ENCODE measurements at places on chromosomes 4 and X.

DNA sequence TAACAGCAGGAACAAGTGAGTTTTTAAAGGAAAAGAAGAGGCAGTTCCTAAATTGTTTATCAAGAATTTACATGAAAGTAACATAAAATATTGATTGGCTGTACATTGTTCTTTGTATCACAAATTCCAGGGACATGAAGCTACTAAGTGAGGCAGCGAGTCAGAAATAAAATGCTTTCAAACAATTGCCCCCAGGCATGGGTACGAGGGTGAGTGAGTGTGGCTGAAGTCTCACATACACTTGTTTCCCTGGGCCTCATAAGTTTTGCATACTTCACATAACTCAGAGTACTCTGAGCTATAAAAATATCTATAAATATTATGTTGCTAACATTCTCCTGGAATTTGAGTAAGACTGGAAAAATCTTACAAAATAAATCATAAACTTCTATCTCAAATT, 511.6 kb upstream of the PRKX start:
- no peak for DNase-seq

DNA sequence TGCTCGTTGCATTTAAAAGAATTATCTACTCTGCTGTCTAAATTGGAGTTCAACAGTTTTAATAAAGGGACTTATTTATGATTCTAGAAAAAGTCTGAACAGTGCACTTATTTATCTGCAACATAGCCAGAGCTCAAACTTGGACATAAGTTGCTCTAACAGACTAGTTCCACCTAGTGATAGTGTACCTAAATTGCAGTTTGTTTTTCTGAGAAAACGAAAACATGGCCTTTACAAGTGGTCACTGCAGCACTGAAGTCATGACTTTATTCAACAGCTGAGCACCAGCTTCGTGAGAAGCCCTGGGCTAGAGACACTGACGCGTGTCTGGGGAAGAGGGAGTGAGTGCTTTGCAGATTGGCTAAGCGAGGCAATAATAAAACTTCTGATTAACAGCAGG, 77.3 kb upstream of the IGSF1 start:
- DNase-seq, result no peak

DNA sequence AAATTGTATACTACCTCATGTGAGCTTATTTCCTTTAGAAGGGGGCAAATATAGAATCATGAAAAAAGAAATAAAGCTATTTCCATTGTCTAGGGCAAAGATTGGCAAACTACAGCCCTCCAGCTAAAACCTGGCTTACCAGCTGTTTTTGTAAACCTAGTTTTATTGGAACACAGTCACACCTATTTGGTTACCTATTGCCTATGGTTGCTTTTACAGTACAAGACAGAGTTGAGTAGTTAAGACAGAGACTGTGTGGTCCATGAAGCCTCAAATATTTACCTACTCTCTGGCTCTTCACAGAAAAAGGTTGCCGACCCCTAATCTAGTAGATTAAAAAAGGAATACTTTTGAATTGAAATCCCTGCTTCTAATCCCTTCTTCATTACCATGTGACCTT, 88.8 kb upstream of the ENPP6 start:
- no peak for DNase-seq

- no peak for DNase-seq
Observed at GRCh38 chr4:147644471-147644870, 27.3 kb downstream of the TMEM184C start.

DNA sequence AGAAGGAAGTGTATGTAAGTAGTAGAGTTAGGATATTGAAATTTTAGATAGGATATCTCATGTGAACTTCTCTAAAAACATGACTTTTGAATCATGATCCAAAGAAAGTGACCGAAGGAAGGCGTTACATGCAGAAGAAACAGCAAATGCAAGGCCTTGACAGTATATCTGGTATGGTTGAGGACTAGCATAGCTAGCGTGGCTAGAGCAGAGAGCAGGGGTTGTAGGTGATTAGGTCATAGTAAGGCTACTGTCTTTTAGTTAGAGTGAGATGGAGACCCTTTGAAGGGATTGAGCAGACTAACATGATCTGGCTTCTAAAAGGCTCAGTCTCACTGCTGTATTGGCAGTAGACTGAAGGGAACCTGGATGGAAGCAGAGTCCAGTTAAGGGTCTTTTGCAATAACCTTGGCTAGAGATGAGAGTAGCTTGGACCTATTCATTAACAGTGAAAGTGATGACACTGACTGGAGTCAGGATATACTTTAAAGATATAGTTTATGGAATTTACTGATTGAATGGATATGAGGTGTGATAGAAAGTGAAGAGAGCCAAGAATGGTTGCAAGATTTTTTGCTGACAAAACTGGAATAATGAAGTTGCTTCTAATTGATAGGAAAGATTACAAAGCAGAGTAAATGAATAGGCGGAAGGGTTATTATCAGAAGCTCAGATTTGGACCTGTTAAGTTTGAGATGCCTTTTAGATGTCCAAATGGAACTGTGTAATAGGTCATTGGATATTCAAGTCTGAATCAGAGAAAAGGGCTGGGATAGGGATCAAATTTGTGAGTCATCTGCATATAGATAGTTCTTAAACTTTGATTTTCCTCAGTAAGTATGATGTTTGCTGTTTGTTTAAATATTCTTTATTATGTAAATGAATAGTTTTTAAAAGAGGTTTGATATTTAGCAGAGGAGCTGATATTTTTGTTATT, 59.8 kb downstream of the MRPL1 start:
- DNase-seq, result no peak

GRCh38 chr4:19358015-19358414, 893.7 kb upstream of the SLIT2 start:
- DNase-seq, result no peak

DNA sequence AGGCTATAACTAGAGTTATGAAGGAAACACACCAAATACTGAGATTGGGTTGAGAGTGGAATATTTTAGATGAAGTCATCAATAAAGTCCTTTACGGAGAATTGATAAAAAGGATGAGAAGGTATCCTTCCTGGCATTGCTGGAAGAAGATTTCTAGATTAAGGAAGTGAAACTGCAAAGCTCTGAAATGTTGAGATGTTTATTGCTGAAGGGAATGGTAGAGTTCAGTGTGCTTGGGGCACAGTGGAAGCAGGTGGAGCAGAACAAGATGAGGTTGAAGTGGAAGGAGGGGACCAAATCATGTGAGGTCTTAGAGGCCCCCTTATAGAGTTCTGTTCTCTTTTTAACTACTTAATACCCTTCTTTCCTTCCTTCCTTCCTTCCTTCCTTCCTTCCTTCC, 848.5 kb downstream of the RAB28 start:
- no peak for DNase-seq

- DNase-seq, result no peak
Observed at GRCh38 chr4:10722957-10723356, 38.4 kb upstream of the CLNK start.

GRCh38 chr4:24330573-24330972, 253.8 kb downstream of the DHX15 start:
- DNase-seq, result no peak

DNA sequence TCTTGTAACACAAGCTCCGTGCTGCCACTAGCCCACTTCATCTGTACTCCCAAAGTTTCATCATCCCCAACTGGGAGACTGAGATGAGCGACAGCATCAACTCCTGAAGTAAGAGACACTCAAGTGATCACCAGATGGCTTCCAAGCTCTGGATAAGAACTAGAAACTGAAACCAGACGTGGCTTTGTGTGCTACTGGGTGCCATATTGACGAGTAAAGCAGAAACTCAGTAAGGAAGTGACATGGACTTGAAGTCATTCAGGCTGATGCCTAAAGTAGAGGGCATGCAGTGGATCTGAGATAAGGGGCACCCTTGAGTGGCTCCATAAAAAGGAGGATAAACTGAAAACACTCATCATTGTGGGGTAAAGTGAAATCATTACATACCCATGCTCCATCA, 72.4 kb downstream of the PCYT1B start:
- DNase-seq, result no peak

DNA sequence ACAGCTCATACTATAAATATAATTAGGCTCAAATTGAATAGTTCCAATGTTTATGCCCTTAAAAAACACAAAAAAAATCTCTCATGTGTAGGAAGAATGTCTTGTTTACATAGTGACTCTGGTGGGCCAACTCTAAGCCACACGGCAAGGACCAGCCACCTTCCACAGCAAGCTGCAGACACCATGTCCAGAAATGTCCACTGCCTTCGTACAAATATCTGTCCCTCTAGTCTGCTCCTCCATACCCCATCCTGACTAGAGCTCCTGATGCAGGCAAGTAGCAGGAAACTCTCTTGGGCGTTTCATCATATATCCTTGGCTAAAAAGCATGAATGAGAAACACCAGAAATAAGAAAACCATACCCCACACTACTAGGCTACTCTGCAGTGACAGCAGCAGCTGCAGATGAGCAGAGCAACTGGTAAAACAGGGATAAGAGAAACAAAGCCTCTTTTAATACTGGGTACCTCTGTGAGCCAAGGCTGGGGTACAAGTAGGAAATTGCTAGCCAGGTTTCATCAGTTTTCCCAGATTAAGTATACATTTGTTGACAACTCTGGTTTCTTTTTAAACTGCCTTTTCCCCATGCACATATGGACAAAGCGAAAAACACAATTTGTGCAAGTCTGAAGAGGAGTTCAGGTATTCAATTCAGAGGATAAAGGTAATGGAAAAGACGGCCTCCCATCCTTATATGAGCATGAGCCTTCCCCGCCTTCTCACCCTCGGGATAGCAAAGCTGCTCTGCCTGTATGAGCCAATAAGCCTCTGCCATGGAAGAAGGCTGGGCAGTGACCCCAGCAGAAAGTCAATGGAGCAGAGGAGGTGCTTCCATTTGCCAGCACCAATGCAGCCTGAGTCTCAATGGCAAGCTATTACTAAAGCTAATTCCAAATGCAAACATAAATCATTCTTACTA, 245.4 kb downstream of the DCLK2 start:
- no peak for DNase-seq
